Stomach (tissue), 19 donors: ENCODE measurements at places on chromosomes 2 and 18. TPM values are rescaled to one million over a fixed set of nuclear protein-coding genes. Genes with fewer than 3 reads are reported as not detected.

- no peak overlapping the region for H3K4me3 ChIP-seq
- H3K27ac ChIP-seq, result no peak overlapping the region
- H3K27me3 ChIP-seq, result no peaks in the 10 kb centered on the region
- no peak for DNase-seq
- H3K36me3 ChIP-seq, result no peaks in the 10 kb centered on the region
Measured at GRCh38 chr2:191748059-191748461, 70.1 kb downstream of the NABP1 start.

UNC80 gene
- total RNA-seq, result 1.0 TPM

GRCh38 chr18:41371156-41372045, 583.6 kb upstream of the PIK3C3 start:
- no peaks in the 10 kb centered on the region for H3K4me1 ChIP-seq
- H3K36me3 ChIP-seq, result no peaks in the 10 kb centered on the region
- H3K27ac ChIP-seq, result no peak overlapping the region
- H3K27me3 ChIP-seq, result no peaks in the 10 kb centered on the region

DNA sequence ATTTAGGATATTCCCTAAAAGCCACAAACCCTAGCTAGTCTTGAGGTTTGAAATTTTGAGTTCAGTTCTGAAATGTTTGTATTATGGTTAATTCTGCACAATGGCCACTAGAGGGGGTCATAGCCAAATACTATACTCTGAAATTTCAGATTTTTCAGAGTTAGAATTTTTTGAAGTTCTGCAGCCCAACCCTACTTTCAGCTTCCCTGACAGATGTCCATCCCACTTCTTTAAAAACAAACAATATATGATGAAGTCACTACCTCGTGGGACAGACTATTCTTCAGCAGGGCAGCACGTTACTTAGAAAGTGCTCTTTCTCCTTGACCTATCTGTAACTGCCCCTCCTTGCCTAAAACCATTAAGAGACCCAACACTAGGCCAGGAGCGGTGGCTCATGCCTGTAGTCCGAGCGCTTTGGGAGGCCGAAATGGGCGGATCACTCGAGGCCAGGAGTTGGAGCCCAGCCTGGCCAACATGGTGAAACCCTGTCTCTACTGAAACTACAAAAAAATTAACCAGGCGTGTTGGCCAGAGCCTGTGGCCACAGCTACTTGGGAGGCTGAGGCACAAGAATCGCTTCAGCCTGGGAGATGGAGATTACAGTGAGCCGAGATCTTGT, 48.2 kb upstream of the PAPOLG start:
- no peak overlapping the region for H3K27ac ChIP-seq
- H3K36me3 ChIP-seq, result no peaks in the 10 kb centered on the region
- peaks cover 4% of the 10 kb centered on the region for H3K4me1 ChIP-seq
- H3K4me3 ChIP-seq, result no peak overlapping the region
- DNase-seq, result no peak

- H3K27me3 ChIP-seq, result no peaks in the 10 kb centered on the region
- H3K4me3 ChIP-seq, result no peak overlapping the region
- H3K27ac ChIP-seq, result no peak overlapping the region
- H3K4me1 ChIP-seq, result no peaks in the 10 kb centered on the region
- no peak for DNase-seq
Measured at GRCh38 chr2:67965246-67965645, 97.6 kb downstream of the C1D start.

DNA sequence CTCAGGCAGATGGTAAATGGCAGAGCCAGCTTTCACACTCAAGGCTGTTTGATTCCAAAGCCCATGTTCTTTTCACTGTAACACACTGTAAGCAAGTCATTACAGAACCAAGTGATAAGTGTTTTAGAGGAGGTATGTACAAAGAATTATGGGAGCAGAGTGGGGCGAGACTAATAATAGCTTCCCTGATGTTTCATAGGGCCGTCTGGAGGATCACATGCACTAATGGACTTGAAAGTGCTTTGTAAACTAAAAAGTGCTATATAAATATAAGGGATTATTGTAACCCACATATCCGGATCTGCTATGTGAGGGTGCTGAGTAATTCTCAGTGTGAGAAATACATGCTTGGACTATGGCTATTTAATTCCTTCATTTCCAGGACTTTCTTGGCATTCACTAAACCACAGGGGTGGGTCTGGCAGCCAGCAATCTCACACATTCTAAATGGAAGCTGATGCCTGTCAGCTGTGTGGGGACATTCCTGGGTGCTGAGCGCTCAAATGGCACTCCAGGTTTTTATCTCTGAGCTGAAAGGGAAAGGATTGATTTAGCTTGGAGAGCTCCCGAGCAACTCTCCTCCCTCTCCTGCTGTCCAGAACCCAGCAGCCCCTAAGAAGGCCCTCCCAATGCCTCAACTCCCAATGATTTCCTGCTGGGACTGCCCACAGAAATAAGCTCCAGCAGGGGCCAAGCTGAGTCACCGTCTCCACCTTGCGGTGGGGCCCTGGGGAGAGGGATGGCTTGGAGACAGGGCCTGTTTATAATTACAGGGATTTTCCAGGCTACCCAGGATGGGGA, 222.8 kb downstream of the SOX11 start:
- no peaks in the 10 kb centered on the region for H3K36me3 ChIP-seq
- DNase-seq, result no peak
- no peaks in the 10 kb centered on the region for H3K27me3 ChIP-seq
- peak overlapping the region; percentile 10 for H3K27ac ChIP-seq
- H3K4me1 ChIP-seq, result no peaks in the 10 kb centered on the region
- H3K4me3 ChIP-seq, result no peak overlapping the region

DNA sequence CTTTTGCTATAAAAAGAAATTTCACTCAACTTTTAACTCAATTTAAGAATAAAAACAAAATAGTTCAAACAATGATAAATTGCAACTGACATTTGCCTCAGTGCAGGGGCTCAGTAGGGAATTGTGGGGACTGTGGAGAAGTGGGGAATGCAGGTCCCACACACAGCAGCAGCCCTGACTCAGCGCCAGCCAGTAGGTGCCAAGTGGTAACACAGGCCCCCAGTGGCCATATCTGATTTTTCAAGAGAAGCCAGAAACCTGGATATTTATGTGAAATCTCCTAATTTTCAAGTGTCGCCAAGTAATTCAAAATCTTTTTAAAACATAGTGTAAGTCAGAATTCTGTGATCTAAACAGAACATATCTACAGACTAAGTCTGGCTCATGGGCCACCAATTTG, 186.3 kb downstream of the EN1 start:
- H3K4me3 ChIP-seq, result no peak overlapping the region
- no peaks in the 10 kb centered on the region for H3K27me3 ChIP-seq
- H3K27ac ChIP-seq, result no peak overlapping the region

- peak; percentile 67 for DNase-seq
- H3K4me3 ChIP-seq, result no peak overlapping the region
- no peaks in the 10 kb centered on the region for H3K4me1 ChIP-seq
- peaks cover 4% of the 10 kb centered on the region for H3K36me3 ChIP-seq
Measured at GRCh38 chr2:6896930-6897759, 19.6 kb downstream of the RSAD2 start.

CRIM1 gene
- total RNA-seq, result 110 TPM

ATOH8 gene
- 2.3 TPM for total RNA-seq

DNA sequence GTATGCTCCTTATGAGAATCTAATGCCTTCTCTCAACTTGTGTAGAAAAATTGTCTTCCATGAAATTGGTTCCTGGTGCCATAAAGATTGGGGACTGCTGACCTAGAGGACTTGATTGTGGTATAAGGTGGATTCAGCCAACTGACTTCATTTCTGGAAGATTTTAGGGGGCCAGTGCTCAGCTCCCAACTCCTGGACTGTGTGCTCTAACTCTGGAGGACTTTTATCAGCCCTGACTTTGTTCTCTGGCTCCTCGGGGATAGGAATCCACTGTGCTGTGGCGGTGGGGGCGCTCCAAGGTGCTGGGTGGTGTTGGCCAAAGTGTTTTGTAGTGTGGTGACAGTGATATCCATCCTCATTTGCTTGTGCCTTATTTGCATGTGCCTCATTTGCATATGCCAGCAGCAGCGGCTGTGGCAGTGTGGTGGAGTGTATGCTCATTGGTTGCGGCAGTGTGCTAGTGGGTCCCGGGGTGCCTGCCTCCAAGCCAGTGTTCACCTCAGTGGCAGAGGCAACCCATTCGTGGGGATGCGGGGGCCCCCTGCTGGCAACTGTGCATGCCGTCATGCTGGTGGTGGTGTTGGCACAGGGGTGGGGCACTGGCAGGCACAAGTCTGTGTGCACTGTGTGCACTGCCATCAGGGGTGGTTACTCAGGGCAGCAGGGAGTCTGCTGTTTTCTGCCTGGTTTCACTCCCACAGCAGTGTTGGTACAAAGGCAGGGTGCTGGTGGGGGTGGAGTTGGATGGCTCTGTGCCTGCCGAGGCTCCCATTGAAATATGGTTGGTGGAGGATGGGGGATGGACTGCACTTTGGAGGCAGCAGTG, 19.6 kb downstream of the EHBP1 start:
- no peak overlapping the region for H3K27ac ChIP-seq
- DNase-seq, result peak; percentile 18
- no peaks in the 10 kb centered on the region for H3K27me3 ChIP-seq
- peaks cover 24% of the 10 kb centered on the region for H3K4me1 ChIP-seq

DNA sequence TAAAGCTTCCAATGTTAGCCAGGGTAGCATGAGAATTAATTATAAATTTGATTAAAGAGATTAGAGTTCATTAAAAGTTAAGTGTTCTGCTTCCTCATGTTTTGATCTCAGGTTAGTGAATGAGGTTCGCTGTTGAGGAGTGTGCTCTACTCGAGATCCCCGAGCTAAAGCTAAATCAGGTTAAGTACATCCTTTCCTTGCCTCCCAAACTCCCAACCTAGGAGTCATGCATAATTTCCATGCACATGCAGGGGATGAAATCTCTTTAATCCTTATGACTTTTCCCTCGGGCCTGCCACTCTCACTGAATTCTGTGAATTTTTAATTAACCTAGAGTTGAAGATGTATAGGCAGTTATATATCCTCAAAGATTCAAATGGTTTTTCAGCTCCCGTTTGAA, 156.1 kb upstream of the NCK2 start:
- no peaks in the 10 kb centered on the region for H3K27me3 ChIP-seq
- no peaks in the 10 kb centered on the region for H3K4me1 ChIP-seq
- no peak overlapping the region for H3K4me3 ChIP-seq
- DNase-seq, result no peak

DNA sequence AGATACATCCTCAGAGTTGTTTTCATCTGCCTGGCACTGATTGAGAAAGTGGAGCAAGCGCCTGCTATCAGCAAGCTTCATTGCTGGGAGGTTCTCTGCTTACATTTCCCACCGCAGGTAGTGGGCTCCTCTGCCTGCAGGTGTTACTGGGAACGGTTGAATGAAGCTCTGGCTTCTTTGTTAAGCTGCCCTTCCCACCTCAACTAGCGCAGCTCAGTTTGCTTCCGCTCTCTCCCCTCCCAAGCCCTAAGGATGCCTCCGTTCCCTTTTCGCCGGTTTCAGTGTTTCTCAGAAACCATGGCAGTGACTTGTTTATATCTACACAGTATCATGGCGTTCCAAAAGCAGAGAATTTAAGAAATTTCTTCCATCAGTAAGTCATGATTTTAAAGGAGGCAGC, 72.2 kb upstream of the B3GNT7 start:
- H3K36me3 ChIP-seq, result no peaks in the 10 kb centered on the region
- no peaks in the 10 kb centered on the region for H3K27me3 ChIP-seq
- no peak overlapping the region for H3K27ac ChIP-seq

- no peak for DNase-seq
- H3K4me3 ChIP-seq, result no peak overlapping the region
- no peak overlapping the region for H3K27ac ChIP-seq
- H3K27me3 ChIP-seq, result no peaks in the 10 kb centered on the region
- no peaks in the 10 kb centered on the region for H3K4me1 ChIP-seq
Measured at GRCh38 chr18:71529703-71530303, 1014.3 kb downstream of the CBLN2 start.

- H3K4me1 ChIP-seq, result peaks cover 4% of the 10 kb centered on the region
- H3K4me3 ChIP-seq, result no peak overlapping the region
- H3K27ac ChIP-seq, result peak overlapping the region; percentile 60
- H3K36me3 ChIP-seq, result no peaks in the 10 kb centered on the region
- H3K27me3 ChIP-seq, result no peaks in the 10 kb centered on the region
Measured at GRCh38 chr2:55120634-55121359, 70.5 kb upstream of the RTN4 start.

CRYBA2 gene
- total RNA-seq, result not detected

GRCh38 chr18:61194726-61195125, 138.5 kb upstream of the CDH20 start:
- H3K4me1 ChIP-seq, result no peaks in the 10 kb centered on the region
- H3K36me3 ChIP-seq, result no peaks in the 10 kb centered on the region
- H3K27ac ChIP-seq, result no peak overlapping the region

REL gene
- total RNA-seq, result 74.1 TPM

DSC3 gene
- total RNA-seq, result not detected

DNA sequence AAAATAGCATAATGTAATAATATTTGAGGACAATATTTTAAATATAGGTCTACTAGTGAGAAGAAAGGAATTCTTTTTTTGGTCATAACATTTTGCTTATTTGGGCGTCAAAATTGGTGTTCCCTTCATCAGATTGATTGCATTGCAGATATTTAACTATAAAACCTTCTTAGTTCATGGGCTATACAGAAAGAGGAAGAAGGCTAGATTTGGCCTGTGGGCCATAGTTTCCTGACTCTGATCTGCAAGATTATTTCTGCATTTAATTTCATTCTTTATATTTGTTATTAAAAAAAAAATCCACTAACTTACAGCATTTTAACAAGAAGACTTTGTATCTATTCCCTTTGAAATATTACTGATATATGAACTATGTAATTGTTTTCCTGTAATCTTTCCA, 31.9 kb downstream of the PIKFYVE start:
- no peak for DNase-seq
- no peak overlapping the region for H3K4me3 ChIP-seq
- H3K27ac ChIP-seq, result no peak overlapping the region
- H3K27me3 ChIP-seq, result no peaks in the 10 kb centered on the region
- H3K4me1 ChIP-seq, result no peaks in the 10 kb centered on the region

- H3K27me3 ChIP-seq, result no peaks in the 10 kb centered on the region
- DNase-seq, result no peak
- H3K4me3 ChIP-seq, result no peak overlapping the region
- H3K27ac ChIP-seq, result no peak overlapping the region
Measured at GRCh38 chr2:3138621-3139020, 239.0 kb downstream of the EIPR1 start.

DNA sequence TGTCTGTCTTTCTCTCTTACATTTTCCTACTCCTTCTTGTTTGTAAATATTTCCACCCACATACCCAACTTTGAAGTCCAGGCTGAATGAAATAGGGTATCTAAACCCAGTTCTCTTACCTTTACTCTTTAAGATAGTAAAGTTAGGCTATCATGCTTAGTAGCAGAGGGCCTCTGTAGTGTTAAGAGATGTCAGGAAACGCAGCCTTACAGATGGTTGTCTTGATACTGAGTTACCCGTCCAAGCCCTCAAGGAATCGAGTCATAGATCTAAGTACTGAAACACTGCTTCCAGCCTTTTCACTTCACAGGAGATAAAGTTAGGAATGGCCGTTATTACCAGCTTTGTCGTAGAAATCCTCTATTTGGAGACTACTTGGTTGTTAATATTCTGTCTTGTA, 24.3 kb downstream of the MRPS9 start:
- peaks cover 18% of the 10 kb centered on the region for H3K36me3 ChIP-seq
- H3K27ac ChIP-seq, result no peak overlapping the region
- H3K27me3 ChIP-seq, result no peaks in the 10 kb centered on the region
- H3K4me3 ChIP-seq, result no peak overlapping the region

DNA sequence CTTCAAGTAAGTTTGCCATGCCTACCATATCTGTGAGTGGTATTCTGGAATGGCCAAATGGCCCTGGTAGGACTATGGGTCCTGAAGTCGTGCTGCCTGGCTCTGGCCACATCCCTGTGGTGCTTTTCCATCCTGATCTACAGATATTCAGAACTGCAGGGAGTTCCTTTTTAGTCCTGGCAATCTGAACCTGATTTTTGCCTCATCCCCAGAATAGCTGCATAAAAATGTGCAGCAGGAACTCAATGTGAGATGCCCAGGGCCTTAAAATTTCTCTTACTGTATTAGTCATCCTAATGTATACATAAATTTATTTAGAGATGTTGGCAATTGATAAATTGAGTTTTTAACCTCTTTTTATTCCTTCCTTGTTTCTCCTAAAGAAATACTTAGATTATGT, 5.3 kb downstream of the SERPINB13 start:
- no peaks in the 10 kb centered on the region for H3K27me3 ChIP-seq
- H3K27ac ChIP-seq, result no peak overlapping the region
- H3K4me1 ChIP-seq, result no peaks in the 10 kb centered on the region
